ENCODE measurements at places on chromosomes 7 and 10.

- DNase-seq: no peak
These were observed 20.8 kb upstream of the VOPP1 start for GRCh38 chr7:55593172-55593514.

- peak; percentile 59 for DNase-seq
These were observed 1.1 kb downstream of the ITGA8 start for GRCh38 chr10:15718694-15719048.

- no peak for DNase-seq
These were observed 19.1 kb upstream of the OTUD1 start for GRCh38 chr10:23419655-23420329.

DNA sequence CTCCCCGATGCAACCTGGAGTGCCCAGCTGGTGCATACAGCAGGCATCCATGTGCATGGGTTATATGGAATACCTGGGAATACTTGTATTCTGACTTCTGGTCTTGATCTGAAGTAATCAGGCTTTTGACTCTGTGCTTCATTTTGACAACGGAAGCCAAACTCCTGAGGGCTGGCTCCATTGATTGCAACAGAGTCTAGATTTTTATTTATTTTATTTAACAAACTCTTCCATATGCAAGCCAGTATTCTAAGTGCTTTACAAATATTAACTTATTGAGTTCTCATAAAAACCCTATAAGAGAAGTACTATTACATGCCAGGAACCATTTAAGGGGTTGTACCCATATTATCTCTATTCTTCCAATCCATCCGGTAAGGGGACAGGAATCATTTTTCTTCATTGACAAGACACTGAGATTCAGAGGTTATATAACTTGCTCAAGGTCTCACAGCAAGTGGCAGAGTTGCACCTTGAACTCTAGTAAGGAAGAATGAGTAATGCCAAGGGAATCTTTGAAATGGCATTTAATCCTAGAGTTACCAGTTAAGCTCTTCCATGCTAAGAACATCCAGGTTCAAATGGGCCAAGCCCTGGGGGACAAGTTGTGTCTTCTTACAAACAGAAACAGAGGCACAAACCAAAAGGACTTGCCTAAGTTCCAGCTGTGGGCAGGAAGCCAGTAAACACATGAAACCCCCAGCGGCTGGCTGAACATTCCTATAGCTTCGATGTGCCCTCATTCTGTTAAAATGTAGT is 241.0 kb downstream of the WDR11 start:
- DNase-seq: peak; percentile 65

DNA sequence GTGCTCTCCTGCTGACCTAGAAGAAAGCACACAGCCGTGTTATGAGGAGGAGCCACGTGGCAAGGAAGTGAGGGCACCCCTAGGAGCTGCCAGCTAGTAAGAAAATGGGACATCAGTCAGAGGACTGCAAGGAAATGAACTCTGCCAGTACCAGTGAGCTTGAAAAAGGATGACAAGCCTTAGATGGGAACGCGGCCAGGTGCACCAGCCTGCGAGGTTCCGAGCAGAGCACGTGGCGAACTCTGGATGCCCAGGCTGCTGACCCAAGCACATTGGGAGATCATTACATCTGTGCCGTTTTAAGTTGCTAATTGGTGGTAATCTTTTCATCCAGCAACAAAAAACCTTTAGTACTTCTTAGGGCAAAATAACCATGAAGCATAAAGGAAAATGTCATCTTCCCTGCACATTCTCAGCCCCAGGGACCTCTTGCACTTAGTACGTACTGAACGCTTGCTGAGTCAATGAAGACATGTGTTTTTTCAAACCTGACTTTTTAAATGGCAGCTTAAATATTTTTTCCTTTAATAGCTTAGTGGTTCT is 69.4 kb downstream of the AMZ1 start:
- no peak for DNase-seq

DNA sequence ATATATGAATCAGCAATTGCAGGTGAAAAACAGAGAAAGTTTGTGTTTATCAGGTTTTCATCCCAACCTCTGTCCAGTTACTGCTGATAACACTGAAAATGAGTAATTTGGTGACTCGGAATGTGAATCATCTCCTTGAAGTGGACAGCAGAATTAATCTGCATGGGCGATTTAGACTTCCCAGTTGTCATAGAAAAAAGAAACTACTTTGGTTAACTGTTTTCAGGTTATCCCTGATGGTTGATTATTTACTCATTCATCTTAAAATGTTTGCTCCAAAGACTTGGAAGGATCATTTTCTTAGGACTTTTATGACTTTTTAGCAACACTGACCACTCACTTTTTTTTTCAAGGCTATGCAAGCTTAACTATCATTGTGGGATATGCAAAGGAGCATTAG is 504.1 kb upstream of the ANKRD30A start:
- no peak for DNase-seq

- DNase-seq: no peak
These were observed 72.1 kb downstream of the PTEN start for GRCh38 chr10:87935290-87936141.

DNA sequence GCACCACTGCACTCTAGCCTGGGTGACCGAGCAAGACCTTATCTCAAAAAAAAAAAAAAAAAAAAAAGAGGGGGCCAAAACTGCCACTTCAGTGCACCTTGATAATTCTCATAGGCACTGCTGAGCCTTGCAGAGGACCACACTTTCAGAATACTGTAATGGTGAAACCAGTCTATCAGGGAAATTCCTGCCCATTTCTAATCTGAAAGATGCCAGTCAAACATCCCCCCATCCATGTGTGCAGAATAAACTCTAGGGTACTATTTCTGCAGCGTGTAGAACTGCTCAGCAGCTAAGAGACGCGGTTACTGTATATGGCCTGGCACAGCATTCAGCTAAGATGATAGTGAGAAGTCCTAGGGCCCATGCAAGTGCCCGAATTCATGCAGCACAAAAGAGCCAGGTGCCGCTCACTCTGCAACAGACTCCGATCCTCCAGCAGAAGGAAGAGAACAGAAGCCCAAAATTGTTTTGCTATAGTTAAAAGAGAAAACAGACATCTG is 286.8 kb upstream of the KLF14 start:
- no peak for DNase-seq

GRCh38 chr7:128729494-128729893 is 9.7 kb upstream of the CALU start:
- DNase-seq: no peak

- no peak for DNase-seq
These were observed 33.6 kb upstream of the KMT2E start for GRCh38 chr7:104980440-104980839.

DNA sequence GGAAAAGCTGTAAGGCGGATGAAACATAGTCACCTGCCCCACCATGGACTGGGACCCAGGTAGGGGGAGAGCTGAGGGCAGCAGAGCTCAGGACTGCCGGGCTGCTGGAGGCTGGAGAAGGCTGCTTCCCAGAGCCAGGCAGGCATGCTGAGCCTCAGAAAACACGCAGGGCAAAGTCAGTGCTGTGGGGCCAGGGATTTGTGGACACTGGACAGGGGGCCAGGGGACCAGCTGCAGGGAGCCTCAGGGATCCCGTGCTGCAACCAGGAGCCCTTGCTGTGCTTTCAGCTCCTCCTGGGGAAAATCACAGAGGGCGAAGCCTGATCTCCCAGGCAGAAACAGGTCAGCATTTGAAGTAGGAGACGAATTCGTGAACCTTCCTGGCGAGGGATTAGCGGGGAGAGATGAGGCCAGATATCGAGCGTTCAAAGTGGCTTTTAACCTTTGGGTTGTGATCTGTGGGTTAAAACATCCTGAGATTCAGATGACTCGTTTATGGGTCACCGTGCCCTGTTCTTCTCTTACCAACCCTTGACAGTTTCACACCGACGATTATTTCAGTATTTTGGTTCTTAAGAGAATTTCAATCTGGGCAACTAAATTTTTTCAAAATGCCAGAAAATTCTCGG is 85.6 kb upstream of the SHH start:
- DNase-seq: no peak

DNA sequence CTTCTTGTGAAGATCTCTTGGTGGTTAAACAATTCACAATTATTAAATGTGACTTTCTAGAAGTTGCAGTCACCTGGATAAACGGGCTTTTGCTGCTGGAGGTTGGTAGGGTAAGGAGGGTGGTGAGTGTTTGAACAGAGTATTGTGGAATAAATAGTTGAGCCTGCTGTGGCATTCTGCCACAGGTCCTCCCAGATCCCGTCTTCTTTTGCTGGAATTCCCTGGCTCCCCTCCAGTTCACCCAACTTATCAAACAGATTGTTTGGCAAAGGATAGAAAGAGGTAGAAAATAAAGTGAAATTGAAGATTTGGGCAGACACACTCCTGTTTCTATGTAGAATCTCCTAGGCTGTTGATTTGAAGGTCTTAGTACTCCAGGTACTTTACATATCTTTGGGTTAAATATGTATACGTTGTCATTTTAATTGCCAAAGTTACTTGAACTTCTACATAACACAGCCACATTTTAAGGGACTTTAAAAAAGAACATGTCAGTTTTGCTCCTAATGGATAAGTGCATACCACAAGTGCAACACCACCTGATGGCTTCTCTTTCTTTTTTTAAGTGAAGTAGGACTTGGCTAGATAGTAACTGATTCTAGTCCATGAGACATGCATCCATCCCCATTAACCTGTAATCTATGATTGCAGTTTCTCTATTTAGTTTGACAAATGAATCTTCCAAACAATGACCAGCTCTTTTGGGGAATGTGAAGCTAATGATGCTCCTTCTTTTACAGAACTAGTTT is 83.0 kb downstream of the ARL4A start:
- no peak for DNase-seq

DNA sequence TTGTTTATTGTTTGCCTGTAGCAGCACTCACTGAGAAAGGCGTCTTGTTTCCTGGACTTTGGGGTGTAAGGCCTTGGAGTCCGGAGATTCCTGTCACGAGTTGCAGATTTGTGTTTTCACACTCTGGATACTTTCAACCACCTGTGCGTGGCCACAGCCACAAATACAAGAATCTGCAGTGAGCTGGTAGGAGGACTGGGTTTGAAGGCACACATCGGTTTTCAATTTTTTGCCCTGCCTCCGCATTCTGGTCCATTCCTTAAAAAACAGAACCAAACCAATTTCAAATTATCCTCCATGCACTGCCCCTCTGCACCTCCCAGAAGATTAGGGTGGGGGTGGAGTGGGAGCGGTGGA is 619 bp downstream of the EXOC4 start:
- no peak for DNase-seq

GRCh38 chr10:113097036-113097435 is 147.0 kb downstream of the TCF7L2 start:
- no peak for DNase-seq

DNA sequence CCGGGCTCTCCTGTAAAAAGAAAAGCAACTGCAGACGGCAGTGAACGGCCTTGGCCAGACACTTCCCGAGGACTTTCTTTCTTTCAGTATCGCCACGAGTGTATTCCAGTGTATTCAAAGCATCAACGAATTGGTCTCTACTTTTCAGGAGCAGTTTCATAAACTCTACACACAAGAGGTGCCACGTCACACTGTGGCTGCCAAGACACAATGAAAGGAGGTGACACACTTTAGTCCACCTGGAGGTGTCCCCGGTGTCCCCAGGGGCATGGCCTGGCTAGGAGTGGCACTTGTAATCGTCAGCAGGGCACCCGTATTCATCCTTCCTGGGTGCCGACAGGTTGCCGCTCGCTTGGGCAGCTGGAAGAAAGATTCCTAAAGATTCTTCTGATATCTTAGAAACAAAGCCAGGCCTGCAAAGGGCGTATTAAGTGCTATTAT is 5.0 kb downstream of the TNS3 start:
- no peak for DNase-seq

DNA sequence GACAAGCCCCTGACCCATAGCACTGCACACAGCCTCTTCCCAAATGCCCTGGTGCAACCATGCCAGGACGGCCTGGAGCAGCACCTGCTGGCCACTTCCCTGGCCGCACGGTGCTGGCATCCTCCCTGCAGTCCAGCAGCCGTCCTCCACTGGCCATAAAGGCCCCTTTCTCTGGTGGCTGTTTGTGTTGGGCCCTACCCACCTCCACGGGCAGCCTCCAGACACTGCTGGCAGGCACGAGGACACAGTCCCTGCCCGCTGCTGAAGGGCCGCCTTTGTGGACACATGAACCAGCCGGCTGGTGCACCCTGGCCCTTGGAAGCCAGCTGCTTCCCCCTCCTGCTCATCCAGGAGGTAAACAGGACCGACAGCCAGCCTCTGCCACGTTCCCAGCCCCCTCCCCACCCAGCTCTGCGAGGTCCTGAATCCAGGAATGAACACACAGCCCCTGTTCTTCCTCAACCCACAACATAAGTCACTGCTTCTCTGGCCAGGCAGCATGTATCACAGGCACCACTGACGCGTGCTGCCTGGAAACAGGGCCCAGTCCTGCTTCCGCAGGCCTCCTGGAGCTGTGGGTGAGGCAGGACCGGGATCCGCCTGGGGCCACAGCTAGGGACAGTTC is 43.8 kb downstream of the SPOCK2 start:
- peak; percentile 49 for DNase-seq

GRCh38 chr10:115525141-115525540 is 432.0 kb downstream of the ATRNL1 start:
- no peak for DNase-seq

- DNase-seq: no peak
These were observed 23.4 kb upstream of the AKR1C3 start for GRCh38 chr10:5070648-5071410.

DNA sequence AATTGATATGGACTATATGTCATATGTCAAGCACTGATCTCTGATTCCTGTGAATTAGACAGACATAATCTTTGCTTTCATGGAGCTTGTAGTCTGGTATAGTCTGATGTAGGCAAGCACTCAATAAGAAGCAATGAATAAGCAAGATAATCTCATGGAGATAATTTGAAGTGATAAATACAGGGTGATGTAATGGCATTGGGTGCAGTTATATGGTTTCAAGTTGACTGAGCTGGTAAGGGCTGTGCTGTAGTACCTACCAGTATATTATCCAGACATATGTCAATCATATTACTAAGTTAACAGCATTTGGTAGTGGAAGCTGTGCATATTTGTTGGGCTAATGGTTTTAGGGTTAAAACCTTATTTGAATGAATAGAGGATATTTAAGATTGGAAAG is 117.5 kb upstream of the PRPS1L1 start:
- DNase-seq: no peak

DNA sequence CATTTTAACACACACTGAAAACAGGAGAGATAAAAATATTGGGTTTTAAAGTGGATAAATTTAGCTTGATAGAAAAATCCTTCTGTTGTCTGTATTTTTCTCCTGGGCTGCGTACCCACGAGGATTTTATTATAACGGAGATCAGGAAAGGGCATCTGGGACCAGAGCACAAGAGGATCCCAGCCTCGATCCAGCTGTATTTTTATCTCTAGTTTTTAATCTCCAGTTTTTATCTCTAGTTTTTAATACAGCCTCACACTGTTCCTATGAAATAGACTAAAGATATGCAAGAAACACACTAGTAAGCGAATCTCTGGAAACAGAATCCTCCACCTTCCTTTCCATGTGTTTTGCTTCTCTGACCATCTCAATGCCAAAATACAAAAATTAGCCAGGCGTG is 295.2 kb downstream of the FRMD4A start:
- DNase-seq: no peak

GRCh38 chr7:16710651-16711050 is 42.9 kb upstream of the TSPAN13 start:
- DNase-seq: no peak

GRCh38 chr10:31272841-31273240 is 46.2 kb upstream of the ZEB1 start:
- DNase-seq: no peak
